ENCODE measurements at places on chromosomes 4 and X.
A peak's percentile ranks its signal among the peaks of the same experiment; 100 is the strongest.

- DNase-seq = no peak
Observed at GRCh38 chrX:133834771-133835170, 150.6 kb downstream of the GPC3 start.

DNA sequence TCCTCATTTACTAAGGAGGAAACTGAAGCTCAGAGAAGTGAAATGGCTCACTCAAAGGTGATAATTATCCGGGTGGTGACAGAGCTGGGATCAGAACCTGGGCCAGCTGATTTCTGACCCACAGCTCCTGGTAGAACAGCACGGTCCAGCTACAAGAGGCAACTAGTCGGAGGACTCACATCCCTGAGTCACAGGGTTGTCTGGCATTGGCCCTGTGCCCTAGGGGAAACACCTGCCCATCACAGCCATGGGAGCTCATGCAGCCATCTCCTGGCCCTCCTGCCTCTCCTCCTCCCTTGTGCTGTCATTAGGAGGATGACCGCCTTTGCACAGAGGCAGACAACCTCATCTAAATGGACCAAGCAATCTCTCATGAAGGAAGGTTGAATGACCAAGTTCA is 115.2 kb upstream of the TSPAN5 start:
- no peak for DNase-seq

- no peak for DNase-seq
Observed at GRCh38 chr4:76690011-76690905, 207.7 kb downstream of the SOWAHB start.

- no peak for DNase-seq
Observed at GRCh38 chrX:121886557-121886956, 839.1 kb downstream of the GLUD2 start.

- no peak for DNase-seq
Observed at GRCh38 chrX:31316340-31316991, 244.6 kb upstream of the FTHL17 start.

DNA sequence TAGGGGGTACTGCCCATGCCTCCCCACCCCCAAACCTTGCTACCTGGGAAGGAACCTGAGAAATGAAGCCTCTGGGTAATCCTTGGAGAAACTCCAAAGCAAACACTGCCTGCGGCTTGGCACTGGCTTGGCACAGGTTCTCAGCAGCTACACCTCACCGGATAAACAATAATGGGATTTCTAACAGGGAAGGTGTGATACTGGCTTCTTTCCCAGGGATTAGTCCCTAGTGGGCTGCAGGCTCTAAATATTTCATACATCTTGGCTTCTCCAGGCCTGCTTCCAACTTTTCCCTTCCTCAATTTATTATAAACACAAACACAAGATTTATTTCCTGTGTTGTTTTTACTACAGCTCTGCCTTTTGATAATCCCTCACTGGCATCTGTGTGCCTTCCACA is 12.5 kb downstream of the SEC24D start:
- no peak for DNase-seq

- no peak for DNase-seq
Observed at GRCh38 chr4:42492962-42493361, 95.7 kb downstream of the SHISA3 start.

- no peak for DNase-seq
Observed at GRCh38 chr4:139312552-139313332, 10.5 kb upstream of the NDUFC1 start.

DNA sequence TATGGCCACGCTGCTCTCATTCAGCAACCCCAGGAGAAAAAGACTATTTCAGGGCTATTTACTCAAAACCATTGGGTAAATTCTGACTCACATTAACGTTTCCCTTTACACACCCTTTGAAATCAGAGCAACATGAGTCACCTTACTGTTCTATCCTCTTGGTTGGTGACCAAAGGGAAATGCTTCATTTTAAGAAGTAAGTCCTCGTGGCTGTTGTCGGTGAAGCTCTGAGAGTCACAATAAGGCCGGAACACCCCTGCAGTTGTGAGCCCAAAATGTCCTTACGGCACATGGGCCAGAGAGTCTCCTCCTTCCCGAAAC is 56.3 kb upstream of the SPRY1 start:
- no peak for DNase-seq

DNA sequence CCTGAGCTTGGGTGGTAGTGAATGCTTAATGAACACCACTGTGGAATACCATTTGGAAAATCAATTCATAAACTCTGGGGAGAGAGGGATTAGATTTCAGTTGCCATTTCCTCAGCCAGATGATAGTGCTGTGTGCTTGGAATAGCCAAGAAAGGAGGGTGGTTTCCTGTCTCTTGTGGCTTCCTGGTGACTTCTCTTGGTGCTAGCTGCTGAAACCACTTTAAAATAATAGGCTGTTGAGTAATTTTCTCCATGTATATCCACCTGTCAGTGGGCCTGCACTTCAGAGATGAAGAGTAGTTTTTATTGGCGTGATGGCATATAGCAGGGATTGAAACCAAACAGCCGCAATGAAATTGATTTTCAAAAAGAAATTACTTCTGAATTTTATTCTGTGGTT is 11.8 kb downstream of the EDA start:
- DNase-seq = no peak

- no peak for DNase-seq
Observed at GRCh38 chr4:24655326-24655725, 71.0 kb upstream of the DHX15 start.

GRCh38 chrX:97539970-97540519 is 656.3 kb downstream of the RPA4 start:
- DNase-seq = no peak

DNA sequence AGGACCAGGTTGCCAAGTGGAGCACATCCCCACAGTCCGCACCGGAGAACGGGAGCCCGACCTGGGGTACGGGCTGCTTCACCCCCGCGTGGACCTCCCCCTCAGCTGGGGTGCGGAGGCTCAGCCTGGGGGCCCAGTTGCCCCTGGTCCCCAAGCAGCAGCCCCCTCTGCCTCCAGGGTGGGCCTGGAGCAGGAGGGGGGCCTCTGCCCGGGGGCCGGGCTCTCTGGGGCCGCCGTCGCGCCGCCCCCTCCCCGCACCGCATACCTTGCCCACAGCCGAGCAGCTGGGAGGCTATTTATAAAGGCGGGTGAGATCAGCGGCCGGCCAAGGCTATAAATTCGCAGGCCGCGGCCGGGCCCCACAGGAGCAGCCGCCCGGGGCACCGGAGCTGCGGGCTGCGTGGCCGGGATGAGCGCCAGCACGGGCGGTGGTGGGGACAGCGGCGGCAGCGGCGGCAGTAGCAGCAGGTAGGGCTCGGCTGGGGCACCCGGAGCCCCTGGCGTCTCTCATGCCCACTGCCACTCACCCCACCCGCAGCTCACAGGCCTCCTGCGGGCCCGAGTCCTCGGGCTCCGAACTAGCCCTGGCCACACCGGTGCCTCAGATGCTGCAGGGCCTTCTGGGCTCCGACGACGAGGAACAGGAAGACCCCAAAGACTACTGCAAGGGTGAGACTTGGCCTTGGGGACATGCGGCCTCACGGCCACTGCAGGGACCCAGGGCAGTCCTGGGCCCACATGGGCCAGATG is at the start of gene SRPK3:
TSS of gene SRPK3 (plus strand) at position 364 of the 750 bp plus-strand sequence. CDS start at position 410, 46 bp downstream.
- DNase-seq = no peak

DNA sequence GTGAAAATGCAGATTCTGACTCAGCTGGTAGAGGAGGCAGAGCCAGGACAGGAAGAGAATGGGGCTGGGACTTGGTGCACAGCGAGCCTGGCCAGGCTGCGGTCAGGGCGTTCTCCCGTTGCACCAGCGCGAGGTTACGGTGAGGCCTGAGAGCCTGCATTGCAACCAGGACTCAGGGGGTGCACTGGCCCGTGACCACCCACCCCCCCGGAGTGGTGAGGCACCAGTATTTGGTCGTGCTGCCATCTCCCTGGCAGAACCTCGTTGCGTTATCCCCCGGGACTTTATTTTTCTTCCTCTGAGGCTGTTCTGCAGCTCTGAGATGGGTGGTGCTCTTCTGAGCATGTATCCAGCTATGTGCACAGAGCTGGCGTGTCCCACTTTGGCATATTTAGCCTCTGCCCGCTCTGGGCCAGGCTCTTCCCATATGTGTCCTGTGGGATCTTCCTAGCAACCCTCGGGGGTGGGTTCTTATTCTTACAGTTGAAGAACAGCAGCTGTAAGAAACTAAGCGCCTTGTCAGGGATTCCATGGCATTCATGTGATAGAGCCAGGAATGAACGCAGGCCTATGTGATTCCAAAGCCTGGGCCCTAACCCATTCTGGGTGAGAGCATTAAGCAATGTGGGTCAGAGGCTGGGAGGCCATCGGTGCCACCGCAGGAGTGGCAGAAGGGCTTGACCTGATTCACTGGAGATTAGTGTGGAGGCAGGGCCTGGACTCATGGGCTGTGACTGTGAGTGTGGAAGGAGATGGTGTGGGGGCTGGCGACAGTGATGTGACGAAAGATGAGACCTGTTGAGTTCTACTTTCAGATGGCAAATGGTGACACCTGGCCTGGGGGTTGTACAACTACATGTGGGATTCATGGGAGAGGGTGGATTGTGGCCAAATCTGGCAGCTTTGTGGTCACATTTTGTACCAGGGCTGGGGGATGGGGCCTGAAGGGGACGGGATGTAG is 3.1 kb downstream of the TADA2B start:
- no peak for DNase-seq

- DNase-seq = no peak
Observed at GRCh38 chr4:88713782-88714181, 16.2 kb upstream of the NAP1L5 start.

- peak; percentile 61 for DNase-seq
Observed at GRCh38 chrX:10199212-10199611, 42.4 kb downstream of the CLCN4 start.

- DNase-seq = no peak
Observed at GRCh38 chrX:123291623-123292022, 107.5 kb downstream of the GRIA3 start.

- DNase-seq = no peak
Observed at GRCh38 chr4:159941076-159941475, 838.2 kb downstream of the RAPGEF2 start.

DNA sequence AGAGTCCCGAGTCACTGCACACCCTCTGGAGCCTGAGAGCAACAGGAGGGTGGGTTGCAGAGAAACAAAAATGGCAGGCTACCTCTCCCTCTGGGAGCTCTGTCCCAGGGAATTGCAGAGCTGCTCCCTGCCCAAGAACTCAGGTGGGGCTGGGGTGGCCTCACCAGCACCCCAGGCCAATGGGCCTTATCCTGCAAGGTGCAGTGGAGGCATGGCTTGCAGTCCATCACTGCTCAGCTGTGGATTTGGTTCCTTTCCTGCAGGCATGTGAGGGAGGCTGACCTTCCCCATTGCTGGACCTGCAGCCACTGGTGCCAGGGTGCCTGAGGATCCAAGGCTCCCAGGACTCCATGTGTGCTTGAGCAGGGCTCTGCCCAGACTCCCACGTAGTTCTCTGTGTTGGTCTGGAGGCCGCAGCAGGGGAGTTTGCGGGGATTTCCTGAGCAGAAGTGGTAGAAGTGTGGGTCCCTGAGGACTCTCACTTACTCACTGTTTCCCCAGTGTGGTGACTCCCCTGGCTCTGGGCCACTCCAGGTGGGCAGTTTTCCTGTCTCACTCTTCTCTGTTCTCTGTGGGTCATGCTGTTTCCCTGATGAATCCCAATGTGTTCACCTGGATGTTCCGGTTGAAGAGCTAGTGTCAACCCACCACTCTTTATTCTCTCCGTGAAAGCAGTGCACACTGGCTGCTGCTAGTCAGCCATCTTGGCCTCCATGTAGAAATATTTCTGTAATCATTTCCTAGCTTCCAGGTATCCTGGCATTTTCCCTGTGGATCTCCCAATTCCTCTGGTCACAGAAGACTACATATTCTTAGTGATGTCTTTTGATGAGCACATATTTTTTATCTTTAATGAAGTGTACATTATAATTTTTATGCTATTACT is 82.3 kb downstream of the ARHGAP24 start:
- no peak for DNase-seq

DNA sequence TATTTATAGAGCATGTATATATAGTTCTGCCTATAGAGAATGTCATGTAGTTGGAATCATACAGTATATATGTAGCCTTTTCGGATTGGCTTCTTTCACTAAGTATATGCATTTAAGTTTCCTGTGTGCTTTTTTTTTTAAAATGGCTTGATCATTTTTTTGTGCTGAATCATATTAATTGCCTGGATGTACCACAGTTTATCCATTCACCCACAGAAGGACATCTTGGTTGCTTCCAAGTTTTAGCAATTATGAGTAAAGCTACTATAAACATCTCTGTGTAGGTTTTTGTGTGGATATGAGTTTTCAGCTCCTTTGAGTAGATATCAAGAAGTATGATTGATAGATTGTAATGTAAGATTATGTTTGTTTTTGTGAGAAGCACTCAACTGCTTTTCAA is 23.8 kb downstream of the PTTG2 start:
- DNase-seq = no peak

DNA sequence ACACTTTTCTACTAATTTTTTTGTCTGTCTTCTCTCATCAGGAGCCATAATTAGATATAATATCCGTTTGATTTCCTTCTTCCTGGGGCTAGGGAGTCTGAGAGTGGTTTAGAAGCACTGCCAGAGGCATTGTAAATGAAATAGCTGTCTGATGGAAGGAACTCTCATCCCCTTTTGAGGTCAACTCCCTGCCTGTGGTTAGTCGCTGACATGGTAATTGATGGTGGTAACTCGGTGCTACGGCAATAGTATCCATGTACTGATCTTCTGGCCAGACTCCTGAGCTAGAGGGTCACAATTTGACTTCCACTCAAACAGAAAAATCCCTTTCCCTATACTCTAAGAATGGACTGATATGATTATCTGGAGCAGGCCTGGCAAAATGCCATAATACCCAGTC is 108.1 kb upstream of the TRPC5 start:
- no peak for DNase-seq

GRCh38 chr4:60744767-60745166 is 455.4 kb upstream of the ADGRL3 start:
- no peak for DNase-seq

- no peak for DNase-seq
Observed at GRCh38 chr4:20172070-20172760, 79.5 kb upstream of the SLIT2 start.

All from NK-92 treated with Interleukin-12 subunit alpha and Interleukin-12 subunit beta, amount 100 ng/mL, for 24 hours (cell line).